ENCODE measurements at places on chromosomes 12 and 14.
A peak's percentile ranks its signal among the peaks of the same experiment; 100 is the strongest.

GRCh38 chr12:96136725-96137378 is 57.3 kb upstream of the ELK3 start:
- peak; percentile 50 for DNase-seq

DNA sequence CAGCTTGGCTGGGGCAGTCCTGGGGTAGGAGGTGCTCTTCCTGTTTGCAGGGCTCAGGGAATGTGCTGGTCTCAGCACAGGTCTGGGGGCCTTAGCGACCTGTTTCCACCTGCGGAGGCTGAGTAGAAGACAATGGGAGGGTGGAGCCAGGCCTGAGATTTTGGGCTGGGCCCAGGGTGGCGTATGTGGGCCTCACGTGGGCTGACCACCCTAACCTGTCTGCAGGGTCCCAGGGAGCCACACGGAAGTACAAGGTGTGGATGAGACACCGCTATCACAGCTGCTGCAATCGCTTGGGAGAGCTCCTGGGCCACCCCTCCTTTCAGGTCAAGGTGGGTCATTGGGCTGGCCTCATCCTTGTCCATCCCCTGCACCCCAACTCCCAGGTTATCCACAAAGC is 1.1 kb downstream of the NOC4L start:
- DNase-seq = no peak

DNA sequence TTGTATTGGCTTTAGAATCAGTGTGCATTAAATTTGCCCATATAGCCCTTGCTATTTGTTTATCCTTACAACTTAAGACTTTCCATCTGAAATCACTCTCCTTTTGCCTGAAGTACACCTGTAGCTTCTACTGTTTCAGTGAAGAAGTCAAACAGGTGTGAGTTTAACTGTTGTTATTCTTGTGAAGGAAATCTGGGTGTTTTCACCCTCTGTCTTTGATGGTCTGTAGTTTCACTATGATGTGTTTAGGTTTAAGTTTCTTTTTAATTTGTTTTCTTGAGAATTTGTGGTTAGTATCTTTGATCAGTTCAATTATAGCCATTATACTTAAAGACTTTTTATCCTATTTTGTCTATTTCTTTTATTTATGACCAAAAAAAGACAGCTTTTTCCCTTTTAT is 68.9 kb upstream of the BBS10 start:
- no peak for DNase-seq

GRCh38 chr14:51182131-51182565 is 57.9 kb upstream of the TMX1 start:
- DNase-seq = peak; percentile 5

DNA sequence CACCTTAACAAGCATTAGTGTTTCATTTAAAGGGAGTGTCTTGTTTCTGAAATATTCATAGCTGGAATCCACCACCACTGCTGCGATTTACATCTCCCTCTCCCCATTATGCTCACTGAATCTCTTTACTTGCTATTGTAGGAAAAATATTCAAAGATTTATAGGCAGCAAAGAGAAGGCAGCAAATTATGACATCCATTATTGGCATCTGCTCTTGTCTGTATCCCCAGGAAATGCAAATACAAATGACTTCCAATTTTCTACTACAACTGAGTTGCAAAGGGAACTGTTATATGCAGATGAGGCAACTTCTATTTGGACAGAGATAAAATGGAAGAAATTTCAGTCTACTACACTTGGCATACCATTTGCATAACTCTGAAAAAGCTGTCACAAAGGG is 88.4 kb upstream of the PRKD1 start:
- DNase-seq = no peak
